ENCODE measurements at places on chromosomes 1 and 21. TPM values are rescaled to one million over a fixed set of nuclear protein-coding genes. Genes with fewer than 3 reads are reported as not detected.

DNA sequence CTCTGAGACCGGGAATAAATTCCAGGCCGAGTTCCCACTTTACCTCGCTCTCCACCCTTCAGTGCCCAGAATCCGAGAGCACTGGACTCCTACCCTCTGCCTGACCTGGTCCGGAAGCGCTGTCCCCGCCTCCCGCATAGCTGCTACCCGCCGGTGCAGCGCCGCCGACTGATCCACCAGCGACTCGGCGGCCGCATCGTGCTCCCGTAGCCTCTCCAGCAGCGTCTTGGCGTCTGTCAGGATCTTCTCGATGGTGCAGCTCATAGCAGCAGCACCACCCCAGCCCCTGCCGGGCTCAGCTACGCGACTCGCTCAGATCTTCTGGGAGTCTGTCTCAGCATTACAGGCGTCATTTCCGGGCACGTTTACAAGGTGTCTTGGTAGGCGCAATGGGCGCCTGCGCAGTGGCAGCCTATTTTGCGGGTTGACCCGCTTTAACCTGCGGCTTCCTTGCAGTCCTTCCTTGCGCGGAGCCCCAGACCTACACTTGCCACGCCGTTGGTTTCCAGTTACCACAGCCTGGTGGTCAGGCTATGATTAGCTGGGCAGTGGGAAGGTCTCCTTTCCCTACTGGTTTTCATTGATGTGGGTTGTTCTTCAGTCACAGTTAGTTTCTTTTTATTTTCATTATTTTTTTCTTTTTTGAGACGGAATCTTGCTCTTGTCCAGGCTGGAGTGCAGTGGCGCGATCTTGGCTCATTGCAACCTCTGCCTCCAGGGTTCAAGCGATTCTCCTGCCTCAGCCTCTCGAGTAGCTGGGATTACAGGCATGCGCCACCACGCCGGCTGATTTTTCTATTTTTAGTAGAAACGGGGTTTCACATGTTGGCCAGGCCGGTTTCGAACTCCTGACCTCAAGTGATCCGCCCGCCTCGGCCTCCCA is at the start of gene SIKE1:
Gene SIKE1, minus strand, starts transcription at position 342 of the 883 bp plus-strand sequence. Its CDS starts 78 bp downstream, at position 264.
- peak; percentile 95 for DNase-seq

- peak; percentile 84 for DNase-seq
These were observed 7.8 kb upstream of the MEF2D start for GRCh38 chr1:156508205-156508954.

GRCh38 chr1:81408419-81408818 is 392.3 kb upstream of the ADGRL2 start:
- no peak for DNase-seq

DNA sequence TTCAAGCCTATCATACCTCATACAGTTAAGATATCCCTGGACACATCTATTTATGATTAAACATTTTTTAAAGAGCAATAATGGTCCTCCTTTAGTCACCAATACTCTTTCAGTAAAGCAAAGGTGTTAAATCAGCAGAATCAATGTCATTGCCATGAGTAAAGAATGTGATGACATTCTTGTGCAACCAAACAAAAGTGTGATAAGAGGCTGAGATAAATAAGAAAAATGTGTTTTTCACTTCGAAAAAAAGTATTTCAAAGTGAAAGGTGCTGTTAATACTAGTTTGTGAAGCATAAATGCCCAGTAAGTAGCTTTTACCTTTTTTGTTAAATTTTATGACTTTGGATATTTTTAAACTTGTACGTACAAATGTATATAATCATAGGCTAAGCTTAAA is 8.4 kb downstream of the SLC44A5 start:
- DNase-seq: no peak

- no peak for DNase-seq
These were observed 124.0 kb downstream of the SYT2 start for GRCh38 chr1:202586018-202586821.

Gene SLC45A1
- 1.3 TPM for polyA plus RNA-seq

Gene BRDT
- not detected for polyA plus RNA-seq

- no peak for DNase-seq
These were observed 31.1 kb downstream of the TMEM51 start for GRCh38 chr1:15184436-15185241.

DNA sequence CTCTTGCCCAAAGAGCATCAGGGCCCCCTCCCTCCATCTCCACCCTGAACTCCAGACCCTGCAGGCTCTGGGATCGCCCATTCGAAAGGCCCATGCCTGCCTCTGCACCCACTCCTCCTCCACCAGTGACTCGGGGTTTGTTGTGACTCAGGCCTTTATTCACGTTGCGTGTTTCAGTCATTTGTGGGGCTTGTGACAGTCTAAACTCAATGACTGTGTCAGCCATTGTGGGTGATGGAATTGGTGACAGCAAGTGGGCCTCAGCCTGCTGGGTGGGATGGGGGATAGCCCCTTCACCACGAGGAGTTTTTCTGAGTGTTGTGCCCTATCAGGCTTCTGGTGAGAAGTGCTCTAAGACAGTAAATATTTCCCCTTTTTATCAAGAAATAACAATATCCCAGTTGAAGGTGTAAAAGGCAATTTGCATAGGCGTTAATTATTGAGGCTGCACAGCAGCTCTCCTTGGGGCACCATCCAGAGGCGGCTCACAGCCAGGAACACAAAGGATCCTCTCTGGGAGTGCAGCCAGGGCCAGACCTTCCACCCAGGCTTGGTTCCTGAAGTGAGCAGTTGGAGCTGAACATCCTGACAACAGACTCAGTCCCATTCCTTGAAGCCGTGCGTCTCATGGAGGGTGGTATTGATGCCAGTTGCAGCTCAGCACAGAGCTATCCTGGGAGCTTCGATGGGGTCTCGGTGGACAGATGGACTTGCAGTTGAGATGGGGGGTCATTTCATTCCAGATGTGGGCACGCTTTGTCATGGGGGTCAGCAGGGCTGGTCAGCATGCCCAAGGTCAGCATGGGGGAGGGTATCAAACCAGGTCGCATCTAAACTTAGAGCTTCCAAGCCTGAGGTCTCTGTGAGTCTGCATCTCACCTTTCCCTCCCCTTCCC is 135.6 kb upstream of the CACNA1E start:
- DNase-seq: no peak

Gene TESK2
- polyA plus RNA-seq: 2.1 TPM

DNA sequence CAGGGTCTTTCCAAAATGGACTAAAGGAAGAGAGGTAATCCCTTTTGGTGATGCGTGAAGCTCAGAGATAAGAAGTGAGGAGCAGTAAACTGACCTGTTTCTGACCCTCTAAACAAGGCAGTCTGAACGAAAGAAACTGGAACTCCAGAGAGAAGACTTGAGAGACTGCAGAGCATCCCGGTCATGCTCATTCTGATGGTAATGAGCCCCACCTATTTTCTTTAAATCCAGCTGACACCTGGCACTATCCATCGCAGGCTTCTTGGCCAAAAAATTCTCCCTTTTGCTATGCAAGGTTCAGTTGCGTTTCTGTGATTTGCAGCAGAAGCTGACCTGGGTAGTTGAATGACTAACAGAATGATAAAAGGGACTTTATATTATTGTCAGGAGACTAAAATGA is 105.9 kb upstream of the KCNK2 start:
- DNase-seq: no peak

DNA sequence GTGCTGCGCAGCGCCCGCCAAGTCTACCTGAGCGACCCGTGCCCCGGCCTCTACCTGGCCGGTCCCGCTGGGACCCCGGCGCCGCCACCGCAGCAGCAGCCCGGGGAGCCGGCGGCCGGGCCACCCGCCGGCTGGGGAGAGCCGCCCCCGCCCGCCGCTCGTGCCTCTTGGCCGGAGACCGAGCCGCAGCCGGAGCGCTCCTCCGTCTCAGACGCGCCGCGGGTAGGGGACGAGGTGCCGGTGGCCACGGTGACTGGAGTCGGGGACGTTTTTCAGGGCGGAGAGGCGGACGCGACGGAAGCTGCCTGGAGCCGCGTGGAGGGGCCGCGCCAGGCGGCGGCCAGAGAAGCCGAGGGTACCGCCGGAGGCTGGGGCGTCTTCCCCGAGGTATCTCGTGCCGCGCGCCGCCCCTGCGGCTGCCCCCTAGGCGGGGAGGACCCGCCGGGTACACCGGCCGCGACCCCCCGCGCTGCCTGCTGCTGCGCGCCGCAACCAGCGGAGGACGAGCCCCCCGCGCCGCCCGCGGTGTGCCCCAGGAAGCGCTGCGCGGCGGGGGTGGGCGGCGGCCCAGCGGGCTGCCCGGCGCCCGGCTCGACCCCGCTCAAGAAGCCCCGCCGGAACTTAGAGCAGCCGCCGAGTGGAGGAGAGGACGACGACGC is 646 bp downstream of the IER5 start:
- peak; percentile 53 for DNase-seq

Gene SH2D1B
- 0.11 TPM for polyA plus RNA-seq

DNA sequence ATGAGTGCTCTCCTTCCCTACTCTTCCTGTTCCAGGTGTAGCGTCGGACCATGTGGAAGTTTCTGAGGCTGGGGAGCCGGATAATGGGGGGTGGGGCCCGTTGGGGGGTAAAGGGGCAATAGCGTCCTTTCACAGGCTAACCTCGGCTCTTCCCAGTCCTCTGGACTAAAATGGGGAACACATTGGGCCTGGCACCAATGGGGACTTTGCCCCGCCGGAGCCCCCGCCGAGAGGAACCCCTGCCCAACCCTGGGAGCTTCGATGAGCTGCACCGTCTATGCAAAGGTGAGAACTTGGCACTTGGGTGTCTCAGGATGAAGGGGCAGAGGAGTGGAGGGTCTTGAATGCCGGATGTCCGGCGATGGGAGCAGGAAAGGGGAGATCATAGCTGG is 456 bp downstream of the TOMM40L start:
- no peak for DNase-seq

- DNase-seq: no peak
These were observed 24.0 kb downstream of the ADORA1 start for GRCh38 chr1:203151362-203152157.

DNA sequence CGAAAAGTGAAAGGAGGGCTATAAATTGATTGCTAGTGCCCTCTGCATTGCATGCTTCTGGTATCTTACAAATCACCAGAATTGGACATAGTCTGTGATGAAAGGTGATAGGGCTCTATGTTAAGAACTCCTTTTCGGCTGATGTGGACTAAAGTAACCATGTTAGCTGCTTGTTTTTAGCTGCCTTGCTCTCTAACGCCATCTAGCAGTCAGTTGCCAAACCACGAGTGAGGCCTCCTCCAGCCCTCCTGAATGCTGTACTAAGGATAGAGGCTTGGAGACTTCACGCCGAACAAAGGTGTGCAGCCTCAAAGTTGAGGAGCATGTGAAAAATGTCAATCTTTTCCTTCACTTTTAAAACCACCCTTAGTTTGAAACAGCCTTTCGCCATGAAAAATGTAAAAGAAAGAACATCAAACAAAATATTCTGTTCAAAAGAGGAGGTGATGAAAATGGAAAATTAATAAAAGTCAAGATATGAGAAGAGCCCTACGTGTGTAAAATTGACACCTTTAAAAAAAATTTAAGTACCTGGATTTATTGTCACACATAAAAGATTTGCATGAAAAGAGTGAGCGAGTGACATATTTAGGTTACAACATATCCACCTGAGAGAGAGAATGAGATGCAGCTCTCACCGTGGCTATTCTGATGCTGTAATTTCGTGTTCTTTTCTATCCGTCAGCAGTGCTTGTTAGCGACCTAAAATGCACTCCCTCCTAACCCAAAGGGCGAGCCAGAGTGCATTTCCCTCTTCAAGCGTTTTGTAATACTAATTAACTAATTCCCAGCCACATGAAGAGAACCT is 8.1 kb downstream of the LRRC53 start:
- peak; percentile 28 for DNase-seq

GRCh38 chr1:193519922-193520321 is 333.5 kb upstream of the B3GALT2 start:
- DNase-seq: no peak

Gene OLFML2B
- 0.91 TPM for polyA plus RNA-seq

GRCh38 chr1:70420320-70420719 is 9.3 kb downstream of the CTH start:
- DNase-seq: no peak

DNA sequence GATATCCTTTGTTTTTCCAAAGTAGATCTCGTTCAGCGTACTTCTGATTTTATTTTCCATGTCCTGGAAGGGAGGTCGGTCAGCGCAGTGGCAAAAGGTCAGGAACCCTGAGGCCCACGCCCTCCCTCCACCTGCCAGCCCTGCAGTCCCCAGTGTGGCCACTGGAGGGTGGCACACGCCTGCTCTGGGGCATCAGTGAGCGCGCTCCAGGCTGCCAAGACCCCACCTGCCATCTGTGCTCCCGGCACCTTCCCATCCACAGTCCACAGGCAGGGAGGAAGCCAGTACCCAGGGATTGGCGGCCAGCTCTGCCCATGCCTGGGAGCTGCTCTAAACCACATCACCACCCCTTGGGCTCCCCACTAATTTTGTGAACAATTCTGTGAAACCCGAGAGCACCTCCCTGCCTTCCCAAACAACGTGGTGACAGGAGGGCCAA is 32.3 kb downstream of the SLC66A1 start:
- DNase-seq: peak; percentile 78

Gene OR2L3
- not detected for polyA plus RNA-seq

- no peak for DNase-seq
These were observed 7.3 kb upstream of the GNL2 start for GRCh38 chr1:37602750-37603694.

- peak; percentile 97 for DNase-seq
These were observed 5.7 kb downstream of the ARHGEF19 start for GRCh38 chr1:16206547-16207317.

DNA sequence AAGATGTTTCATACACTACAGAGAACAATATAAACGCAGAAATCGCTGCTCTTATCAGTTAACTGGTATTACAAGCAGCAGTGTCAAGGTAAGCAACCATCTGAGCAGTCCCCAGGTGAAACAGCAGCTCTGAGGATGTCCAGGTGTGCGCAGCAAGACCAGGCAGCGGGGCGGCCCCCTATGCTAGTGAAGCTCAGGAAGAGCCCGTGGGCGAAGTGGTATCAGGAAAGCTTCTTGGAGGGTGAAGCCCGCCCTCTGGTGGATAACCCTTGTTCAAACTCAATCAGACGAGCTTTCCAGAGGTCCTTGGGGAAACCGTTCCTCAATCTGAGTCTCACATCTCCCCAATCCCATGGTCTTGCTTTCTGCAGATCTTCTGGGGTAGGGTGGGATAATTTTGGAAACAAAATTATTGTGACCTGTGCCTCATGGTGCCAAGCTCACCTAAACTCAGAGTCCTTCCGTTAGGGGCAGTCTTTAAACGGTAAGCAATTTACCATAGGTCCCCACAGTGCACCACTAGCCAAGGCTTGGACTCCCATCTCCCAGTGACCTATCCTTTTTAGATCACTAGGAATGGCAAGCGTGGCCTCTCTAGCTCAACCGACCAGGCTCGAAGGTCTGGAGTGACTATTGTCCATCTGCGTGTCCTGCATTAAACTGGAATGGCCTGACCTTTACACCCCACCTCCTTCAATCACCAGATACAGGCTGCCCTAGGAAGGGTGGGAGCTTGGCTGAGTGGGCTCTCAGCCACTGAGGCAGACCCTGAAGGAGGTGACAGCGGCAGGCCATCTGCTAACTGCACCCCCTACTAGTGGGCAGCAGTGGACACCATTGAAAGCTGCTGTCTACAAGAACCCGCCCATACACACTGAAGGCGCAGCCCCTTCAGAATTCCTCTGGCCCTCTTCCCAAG is 13.6 kb upstream of the FAM110D start:
- DNase-seq: peak; percentile 83

Gene MYCL
- 0.15 TPM for polyA plus RNA-seq

DNA sequence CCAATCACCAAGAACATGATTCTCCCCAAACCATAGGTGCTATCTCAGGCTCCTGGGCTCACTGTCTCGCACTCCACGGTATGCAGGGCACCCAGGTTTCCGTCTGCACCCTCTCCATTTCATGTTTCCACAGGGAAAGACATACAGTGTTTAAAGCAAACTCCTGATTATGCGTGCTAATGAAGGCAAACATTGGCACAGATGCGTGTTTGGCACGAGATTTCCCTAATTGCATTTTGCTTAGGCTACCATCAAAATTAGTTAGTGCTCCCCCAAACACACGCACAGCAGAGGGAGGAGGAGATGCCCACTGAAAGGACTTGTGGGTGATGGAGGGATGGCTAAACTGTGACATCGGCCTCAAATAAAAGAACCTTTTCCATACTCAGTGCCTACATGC is 32.2 kb upstream of the TIAM1 start:
- DNase-seq: no peak

Data from heart left ventricle (tissue), 16 donors.